ENCODE measurements at places on chromosomes 12 and 14.

DNA sequence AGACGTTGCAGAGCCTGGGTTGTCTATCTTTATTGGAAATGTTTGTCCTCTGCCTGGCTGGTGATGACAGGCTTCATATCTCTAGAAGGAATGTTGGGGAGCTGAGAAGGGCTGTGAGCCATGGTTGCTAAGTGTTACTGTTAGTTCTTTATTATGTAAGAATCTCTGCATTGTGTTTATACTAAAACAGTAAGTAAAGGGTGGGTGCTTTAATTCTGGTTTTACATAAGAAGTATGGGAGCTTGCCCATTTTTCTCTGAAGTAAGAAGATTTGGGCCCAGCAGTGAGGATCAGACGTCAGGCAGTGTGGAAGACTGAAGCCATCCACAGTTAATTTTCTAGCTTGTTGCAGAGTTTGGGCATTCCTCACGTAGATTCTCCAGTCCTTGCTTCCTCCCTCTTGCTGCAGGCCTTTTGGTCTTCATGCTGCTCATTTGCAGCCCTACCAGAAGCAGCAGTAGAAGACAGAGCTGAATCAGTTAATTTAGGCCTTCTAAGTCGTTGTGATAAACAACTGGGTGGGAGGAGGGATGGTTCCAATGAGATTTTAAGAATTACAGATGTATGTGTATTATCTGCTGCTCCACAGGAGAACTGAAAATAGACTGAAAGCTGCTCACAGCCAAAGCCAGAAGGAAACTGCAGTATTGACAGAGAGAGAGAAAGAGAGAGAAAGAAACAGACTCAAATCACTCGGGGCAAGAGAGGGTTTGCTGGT is 21.4 kb downstream of the WNT5B start:
- ATAC-seq = no peak

DNA sequence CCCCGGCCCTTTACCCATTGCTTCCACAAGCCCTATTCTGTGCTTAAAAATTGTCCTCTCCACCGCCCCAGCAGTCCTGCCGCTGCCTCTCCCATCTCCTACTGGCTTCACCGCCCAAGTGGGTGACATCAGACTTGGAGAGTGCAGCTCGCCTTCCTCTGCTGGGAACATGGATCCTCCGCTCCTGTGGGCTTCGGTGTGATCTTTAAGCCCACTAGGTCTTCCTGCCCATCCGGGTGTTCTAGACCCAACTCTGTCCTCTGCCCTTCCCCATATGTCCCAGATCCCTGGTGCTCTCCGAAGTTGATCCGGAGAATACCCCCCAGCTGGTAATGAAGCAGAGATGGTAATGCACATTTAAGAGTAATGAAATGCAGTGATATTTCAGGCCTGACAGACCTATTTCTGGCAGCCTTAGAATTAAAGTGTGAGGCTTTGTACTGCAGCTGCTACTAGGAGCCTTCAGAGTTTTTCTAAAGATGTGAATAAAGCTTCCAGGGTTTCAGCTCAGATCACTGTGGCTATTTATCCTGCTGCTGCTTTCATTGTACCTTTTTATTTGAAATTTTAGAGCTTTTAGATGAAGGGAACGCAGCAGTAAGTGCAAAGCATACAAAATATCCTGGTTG is 22.9 kb upstream of the CTDSP2 start:
- ATAC-seq = no peak

- ATAC-seq = no peak
Measured at GRCh38 chr14:21257394-21257909, 11.8 kb downstream of the HNRNPC start.

DNA sequence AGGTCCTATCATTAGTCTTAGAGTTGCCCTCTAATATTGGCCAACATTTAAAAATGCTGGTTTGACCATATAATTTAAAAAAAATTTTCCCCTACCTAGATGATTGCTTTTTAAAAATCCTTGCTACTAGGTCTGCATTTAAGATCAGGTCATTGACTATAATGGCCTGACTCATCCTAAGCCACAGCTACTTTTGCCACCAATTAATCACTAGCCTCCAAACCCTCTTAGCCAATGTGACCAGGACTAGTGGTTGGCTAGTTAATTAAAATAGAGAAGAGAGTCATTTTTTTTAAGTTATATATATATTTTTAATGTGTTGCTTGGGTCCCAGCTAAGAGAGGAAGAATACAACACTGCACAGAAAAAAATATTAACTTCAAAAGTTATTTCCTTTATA is 57.5 kb downstream of the SOS2 start:
- ATAC-seq = no peak

GRCh38 chr14:24851837-24852236 is 198.1 kb downstream of the STXBP6 start:
- ATAC-seq = no peak

- ATAC-seq = no peak
Measured at GRCh38 chr12:61542551-61542950, 717.7 kb upstream of the USP15 start.

- no peak for ATAC-seq
Measured at GRCh38 chr14:81208489-81208888, 12.3 kb downstream of the GTF2A1 start.

DNA sequence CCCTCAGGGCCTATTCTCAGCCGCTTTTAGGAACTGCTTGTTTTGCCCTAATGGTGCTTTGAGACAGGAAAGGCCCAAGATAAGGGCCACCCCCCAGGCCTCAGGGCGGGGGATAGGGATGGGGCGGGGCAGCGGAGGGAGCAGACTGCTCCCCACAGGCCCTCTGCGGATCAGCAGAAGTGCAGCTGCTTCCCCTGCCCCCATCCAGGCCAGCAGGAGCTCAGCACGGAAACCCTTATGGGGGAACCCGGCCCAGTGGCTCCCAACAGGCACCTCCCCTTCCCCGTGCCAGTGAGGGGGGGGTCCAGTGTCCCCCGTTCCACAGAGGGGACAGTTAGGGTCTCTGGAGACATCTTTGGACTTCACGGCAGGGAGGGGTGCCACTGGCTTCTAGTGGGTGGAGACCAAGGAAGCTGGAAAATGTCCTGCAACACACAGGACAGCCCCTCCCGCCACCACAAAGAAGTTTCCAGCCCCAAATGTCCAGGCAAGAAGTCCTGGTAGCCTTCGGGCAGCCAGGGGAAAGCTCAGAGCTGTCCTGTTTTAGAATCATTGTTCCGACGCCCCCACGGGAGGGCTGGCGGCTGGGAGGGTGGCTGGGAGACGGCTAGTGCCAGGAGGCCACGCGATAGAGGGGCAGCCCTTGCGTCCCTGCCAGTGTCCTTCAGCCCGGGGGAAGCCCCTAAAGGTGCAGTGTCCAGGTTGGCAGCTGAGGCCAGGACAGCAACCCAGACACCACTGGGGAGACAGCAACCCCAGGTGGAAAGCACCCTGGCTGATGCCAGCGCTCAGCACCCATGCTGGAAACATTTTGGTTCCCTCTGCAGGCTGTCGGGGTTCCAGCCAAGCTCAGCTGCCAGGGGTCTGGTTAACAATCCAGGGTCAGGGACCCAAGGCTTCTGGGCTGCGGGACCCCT is 10.4 kb upstream of the GPR132 start:
- peak; percentile 24 for ATAC-seq

DNA sequence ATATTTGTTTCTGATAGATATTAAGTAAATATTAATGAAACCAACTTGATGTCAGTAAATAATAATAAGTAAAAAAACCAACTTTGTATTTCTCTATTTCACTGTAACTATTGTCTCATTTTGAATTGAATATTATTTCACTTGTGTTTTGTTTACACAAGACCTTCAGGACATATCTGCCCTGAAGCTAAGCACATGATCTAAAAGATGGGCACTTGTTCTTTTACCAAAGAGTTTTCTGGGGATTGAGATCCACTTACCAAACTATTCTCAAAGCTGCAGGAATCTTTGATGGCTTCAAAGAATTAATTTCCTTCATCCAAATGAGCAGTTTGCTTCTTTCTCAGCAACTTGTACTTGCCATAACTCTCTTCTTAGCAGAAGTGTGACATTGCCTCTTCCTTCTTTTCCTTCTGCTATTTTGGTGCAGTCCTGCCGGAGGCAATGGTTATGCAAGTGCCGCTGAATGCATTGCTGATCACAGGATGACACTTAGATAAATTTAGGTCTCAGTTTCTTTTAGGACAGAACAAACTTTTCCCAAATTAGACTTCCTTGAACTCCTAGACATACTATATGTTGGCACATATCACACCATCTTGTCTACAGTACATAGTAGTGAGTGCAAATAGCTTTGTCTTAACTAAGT is 9.2 kb downstream of the FAR2 start:
- no peak for ATAC-seq

DNA sequence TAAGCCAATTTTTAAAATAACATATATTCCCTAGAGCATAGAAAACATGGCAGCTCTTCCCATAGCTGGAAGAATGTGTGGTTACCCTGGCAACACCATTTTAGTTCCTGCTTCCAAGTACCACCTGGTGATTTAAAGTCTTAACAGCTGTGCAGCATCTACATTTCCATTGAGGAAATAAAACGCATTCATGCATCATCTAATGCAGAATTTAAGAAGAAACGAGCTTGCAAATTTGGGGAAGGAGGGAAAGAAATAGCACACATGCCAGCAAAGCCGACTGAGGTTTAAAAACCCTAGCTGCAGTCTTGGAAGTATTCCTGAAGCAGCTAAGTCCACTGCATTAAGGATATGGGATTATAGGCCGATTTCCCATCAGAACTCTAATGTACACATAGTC is 22.8 kb upstream of the SLC38A2 start:
- no peak for ATAC-seq

- no peak for ATAC-seq
Measured at GRCh38 chr12:68686262-68686594, 550 bp upstream of the NUP107 start.

- ATAC-seq = peak; percentile 83
Measured at GRCh38 chr14:74618078-74618952, 6.3 kb upstream of the LTBP2 start.

DNA sequence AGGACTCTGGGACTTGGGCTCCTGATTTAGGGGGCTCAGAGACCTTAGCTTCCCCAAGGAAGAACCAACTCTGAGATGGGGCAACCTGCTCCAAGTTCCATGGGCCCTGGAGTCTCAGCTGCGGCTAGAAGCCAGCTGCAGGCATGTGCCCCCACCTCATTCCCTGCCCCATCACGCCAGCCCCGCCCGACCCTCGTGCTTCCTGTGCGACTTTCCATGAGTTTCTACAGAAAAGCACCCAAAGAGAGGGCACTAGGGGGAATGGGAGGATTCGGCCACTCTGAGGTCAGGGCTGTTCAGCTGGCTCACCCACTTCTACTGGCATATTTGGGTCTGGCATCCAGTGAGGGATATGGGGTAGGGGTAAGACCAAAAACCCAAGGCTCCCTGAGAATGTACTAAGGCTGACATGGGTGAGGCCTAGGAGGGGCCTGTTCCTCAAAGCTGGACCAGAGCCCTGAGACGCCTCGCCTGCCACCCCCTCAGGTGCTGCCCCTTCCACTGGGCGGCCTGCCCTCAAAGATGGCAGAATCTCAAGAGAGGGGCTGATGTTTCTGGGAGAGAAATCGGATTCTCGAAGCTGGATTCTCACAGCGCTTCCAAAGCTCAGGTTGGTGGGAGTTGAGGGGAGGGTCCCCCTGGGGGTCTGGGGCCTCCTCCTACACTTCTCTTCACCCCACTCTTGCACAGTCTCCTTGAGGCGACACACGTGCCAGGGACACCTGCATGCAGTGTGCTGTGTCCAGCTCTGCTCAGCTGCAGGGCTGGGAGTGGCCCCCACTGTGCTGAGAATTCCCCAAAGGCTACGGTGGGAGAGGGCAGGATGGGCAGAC is 22.1 kb downstream of the FAIM2 start:
- no peak for ATAC-seq

GRCh38 chr14:20415782-20416206 is 2.5 kb upstream of the TEP1 start:
- ATAC-seq = peak; percentile 25

DNA sequence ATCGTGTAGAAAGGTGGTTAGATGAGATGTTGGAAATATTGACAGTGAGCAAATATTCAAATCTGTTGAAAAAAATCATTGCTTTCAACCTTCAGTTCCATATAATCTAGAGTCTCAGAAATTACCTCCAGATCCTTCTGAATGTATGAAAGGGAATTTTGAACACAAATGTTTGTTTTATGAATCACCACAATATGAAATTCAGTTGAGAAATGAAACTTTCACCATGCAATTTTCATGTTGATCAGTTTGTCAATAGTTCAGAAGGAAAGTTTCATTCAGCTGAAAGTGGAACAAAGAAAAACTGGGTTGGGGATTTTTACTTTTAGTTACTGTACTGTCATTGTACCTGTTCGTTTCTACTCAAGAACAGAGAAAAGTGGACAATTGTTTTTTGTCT is 953.6 kb downstream of the SLC6A15 start:
- no peak for ATAC-seq

GRCh38 chr14:31075144-31075543 is 49.0 kb upstream of the STRN3 start:
- ATAC-seq = no peak

- no peak for ATAC-seq
Measured at GRCh38 chr14:60204843-60205774, 39.9 kb upstream of the DHRS7 start.

GRCh38 chr12:59887178-59887577 is 291.3 kb downstream of the SLC16A7 start:
- no peak for ATAC-seq

- no peak for ATAC-seq
Measured at GRCh38 chr12:30824311-30824710, 69.6 kb upstream of the CAPRIN2 start.

DNA sequence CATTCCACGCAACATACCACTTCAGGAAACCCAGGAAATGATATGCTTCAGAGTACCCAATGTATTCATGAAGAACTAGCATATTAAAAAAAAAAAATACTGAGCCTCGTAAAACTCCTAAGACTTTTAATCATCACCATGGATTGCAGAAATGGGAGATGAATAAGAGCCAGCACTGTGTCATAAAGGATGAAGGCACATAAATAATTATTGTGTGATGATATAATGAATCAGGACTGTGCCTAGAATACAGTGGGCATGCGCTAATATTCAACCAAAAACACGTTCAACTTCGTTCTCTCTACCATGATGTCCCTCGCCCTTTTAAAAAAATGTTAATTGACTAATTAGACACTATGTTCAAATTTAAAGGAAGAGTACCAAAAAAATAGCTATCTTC is 68.7 kb downstream of the CIT start:
- no peak for ATAC-seq

GRCh38 chr12:101470939-101471338 is 4.2 kb upstream of the SPIC start:
- no peak for ATAC-seq

- no peak for ATAC-seq
Measured at GRCh38 chr12:1800401-1801302, 19.7 kb upstream of the LRTM2 start.

GRCh38 chr12:6228535-6229223 is 28.5 kb downstream of the CD9 start:
- ATAC-seq = no peak

GRCh38 chr12:26535826-26536225 is 297.2 kb downstream of the ITPR2 start:
- ATAC-seq = no peak

- no peak for ATAC-seq
Measured at GRCh38 chr12:51867371-51867770, 18.9 kb upstream of the FIGNL2 start.

DNA sequence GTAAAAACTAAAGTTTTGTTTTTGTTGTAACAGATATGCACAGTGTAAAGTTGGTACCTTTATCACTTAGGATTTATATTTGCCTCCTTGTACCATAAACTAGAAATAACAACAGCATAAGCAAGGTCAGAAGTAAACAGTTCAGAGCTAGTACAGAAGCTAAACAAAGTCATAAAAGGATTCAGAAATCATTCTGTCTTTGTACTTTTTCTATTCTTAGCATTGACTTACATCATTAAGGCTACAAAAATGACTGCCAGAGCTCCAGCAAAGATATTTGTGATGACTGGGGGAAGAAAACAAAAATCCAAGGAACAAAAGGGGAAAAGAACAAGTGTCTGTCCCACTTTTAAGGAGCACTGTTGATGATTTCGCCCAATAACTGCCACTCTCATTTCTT is 347.2 kb downstream of the CCDC91 start:
- ATAC-seq = no peak
